Liver (tissue), 10 donors: ENCODE measurements at places on chromosomes 5 and 9. TPM values are rescaled to one million over a fixed set of nuclear protein-coding genes. Genes with fewer than 3 reads are reported as not detected.

- no peak overlapping the region for H3K4me3 ChIP-seq
- H3K27ac ChIP-seq = no peak overlapping the region
- H3K27me3 ChIP-seq = no peaks in the 10 kb centered on the region
- DNase-seq = no peak
- H3K36me3 ChIP-seq = no peaks in the 10 kb centered on the region
- H3K4me1 ChIP-seq = no peaks in the 10 kb centered on the region
These were observed 40.3 kb downstream of the SLC24A2 start for GRCh38 chr9:19748278-19749126.

- H3K4me3 ChIP-seq = no peak overlapping the region
- peak; percentile 9 for DNase-seq
- H3K27ac ChIP-seq = no peak overlapping the region
- H3K36me3 ChIP-seq = no peaks in the 10 kb centered on the region
These were observed 26.7 kb downstream of the FOXI1 start for GRCh38 chr5:170132269-170132975.

DNA sequence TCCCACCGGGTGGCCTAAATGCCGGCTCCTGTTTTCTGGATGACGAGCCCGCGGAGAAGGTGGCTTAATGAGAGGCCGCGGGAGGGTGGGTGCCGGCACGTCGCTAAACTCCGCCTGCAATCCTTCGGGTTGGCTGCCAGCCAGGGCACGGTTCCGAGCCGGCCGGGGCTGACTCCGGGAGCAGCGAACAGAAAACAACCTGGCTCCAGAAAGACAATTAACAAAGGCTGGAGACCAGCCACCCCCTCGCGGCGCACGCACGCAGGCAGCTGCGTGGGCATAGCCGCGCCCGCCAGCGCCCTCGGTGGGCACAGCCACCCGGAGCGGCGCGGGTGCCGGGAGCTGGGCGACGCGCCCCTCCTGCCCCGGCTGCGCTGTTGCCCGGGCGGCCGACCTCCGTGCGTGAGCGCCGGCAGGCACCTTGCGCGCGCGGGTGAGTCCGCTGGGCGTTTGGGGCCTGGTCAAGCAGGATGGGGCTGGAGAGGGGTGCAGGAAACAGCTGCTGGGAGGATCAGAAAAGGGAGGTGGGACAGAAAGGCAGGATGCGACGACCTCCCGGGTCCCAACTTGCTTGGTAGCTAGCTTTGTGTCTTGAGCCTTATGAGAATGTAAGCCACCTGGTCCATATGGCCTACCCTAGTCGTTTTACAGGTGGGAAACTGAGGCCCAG lies at the start of gene ARHGEF37:
Gene ARHGEF37 (plus strand): TSS at position 307 of the 670 bp plus-strand sequence. CDS start 16,272 bp downstream, outside the sequence.
- peak within 1 kb of the TSS; percentile 71 for H3K27ac ChIP-seq
- H3K4me3 ChIP-seq = peak within 1 kb of the TSS; percentile 54
- H3K27me3 ChIP-seq = no peaks in the 10 kb centered on the region
- H3K36me3 ChIP-seq = no peaks in the 10 kb centered on the region
- peaks cover 11% of the 10 kb centered on the region for H3K4me1 ChIP-seq

DNA sequence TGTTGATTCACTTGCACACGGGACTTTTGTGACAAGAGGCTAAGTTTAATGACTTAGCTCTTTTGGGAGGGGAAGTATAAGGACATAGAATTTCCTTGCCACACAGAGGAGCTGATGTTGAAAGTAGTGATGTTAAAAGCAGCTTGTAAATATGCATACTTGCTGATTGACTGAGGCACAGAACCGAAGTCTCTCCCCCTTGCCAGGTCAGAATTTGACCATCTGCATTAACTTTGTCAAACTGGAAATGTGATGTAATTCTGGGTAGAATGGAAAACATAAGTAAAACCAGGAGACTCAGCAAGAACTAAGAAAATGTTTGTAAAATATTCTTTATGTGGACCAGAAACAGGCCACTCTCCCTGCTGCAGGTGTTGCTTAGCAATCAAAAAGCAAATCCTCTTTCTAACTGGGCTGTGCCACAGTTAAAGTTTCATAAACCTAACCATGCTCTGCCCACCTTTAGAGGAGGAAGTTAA lies 284.2 kb downstream of the NR3C1 start:
- H3K4me1 ChIP-seq = peaks cover 5% of the 10 kb centered on the region
- no peak for DNase-seq
- no peaks in the 10 kb centered on the region for H3K27me3 ChIP-seq
- H3K36me3 ChIP-seq = no peaks in the 10 kb centered on the region
- no peak overlapping the region for H3K4me3 ChIP-seq

- H3K4me3 ChIP-seq = no peak overlapping the region
- DNase-seq = no peak
- H3K27ac ChIP-seq = no peak overlapping the region
These were observed 2.9 kb upstream of the LCP2 start for GRCh38 chr5:170300361-170301013.

GRCh38 chr9:33147416-33148169 lies 19.5 kb downstream of the B4GALT1 start:
- H3K36me3 ChIP-seq = peaks cover 2% of the 10 kb centered on the region
- peaks cover 42% of the 10 kb centered on the region for H3K4me1 ChIP-seq
- no peak for DNase-seq
- no peaks in the 10 kb centered on the region for H3K27me3 ChIP-seq
- no peak overlapping the region for H3K27ac ChIP-seq
- H3K4me3 ChIP-seq = no peak overlapping the region

GRCh38 chr5:128682669-128683068 lies 144.6 kb upstream of the FBN2 start:
- H3K4me1 ChIP-seq = no peaks in the 10 kb centered on the region
- H3K4me3 ChIP-seq = no peak overlapping the region
- H3K27me3 ChIP-seq = no peaks in the 10 kb centered on the region
- no peaks in the 10 kb centered on the region for H3K36me3 ChIP-seq
- H3K27ac ChIP-seq = no peak overlapping the region

GRCh38 chr5:159928122-159928909 lies 12.0 kb downstream of the ADRA1B start:
- H3K36me3 ChIP-seq = no peaks in the 10 kb centered on the region
- DNase-seq = no peak
- peaks cover 5% of the 10 kb centered on the region for H3K4me1 ChIP-seq
- H3K27ac ChIP-seq = peak overlapping the region; percentile 7
- H3K27me3 ChIP-seq = no peaks in the 10 kb centered on the region

GRCh38 chr5:137629646-137630045 lies 106.2 kb downstream of the KLHL3 start:
- no peak overlapping the region for H3K4me3 ChIP-seq
- H3K27me3 ChIP-seq = no peaks in the 10 kb centered on the region
- peaks cover 5% of the 10 kb centered on the region for H3K4me1 ChIP-seq
- no peak for DNase-seq
- no peak overlapping the region for H3K27ac ChIP-seq

DNA sequence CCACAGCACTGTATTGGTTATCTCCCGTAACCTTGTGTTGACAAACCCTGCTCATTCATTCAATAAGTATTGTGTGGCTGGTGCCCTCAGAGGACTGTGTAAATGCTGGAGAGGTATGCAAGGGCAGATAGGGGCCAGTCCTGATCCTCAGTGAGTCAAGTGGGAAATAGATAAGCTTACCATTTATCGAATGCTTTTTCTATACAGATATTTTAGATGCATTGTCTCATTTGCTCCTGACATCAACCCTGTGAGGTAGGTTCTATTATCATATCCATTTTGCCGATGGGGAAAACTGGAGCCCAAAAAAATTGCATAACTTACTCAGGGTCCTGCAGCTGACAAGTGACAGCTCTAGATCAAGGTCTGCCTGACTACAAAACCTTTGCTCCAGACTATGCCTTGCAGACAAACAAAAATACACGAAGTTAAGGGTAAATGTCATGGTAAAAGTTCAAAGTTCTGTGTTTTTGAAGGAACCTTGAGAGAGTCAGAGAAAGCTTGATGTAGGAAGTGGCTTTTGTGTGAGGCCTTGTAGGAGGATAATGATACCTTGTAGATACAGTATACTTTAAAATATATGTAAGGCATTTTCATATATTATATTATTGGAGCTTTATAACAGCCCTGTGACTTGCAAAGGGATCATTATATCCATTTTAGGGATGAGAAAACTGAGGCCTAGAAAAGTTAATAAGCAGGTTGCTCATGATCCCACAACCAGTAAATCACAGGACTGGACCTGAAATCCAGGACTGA lies 22.7 kb downstream of the CYFIP2 start:
- H3K4me1 ChIP-seq = peaks cover 50% of the 10 kb centered on the region
- H3K36me3 ChIP-seq = no peaks in the 10 kb centered on the region
- H3K4me3 ChIP-seq = no peak overlapping the region
- H3K27me3 ChIP-seq = no peaks in the 10 kb centered on the region
- DNase-seq = no peak
- peak overlapping the region; percentile 39 for H3K27ac ChIP-seq

DNA sequence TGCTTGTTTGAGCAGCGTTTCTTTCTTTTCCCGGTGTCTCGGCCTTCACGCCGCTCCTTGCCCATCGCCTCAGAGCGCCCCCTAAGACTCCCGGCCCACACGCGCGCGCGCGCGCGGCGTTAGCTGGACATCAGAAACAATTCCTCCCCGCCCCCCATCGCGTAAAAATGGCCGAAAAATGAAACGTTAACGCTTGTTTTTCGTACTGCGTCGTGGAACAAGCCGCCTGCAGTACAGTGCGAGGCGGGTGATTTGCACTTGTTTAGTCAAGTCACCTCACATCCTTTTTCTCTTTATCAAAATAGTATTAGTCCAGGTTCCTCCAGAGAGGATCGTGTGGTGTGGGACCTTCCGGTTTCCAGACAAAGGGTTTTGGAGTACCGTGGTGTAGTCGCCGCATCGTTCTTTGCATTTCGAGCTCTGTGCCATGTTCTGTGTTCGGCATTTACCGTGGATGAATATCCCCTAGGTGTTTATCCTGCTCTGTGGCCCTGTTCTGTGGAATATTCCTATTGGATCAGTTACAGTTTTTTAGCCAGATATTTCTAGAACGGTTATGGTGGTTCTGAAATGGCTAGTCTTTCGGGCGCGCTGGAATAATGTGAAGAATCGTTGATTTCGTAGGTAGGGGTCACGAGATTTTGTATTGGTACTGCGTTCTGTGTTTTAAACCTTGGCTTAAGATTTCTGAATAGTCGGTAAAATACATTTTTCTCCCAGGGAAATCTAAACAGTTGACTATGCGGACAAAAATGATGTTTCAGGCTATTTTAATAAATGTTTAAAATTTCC lies 1.0 kb downstream of the MATR3 start:
- H3K36me3 ChIP-seq = no peaks in the 10 kb centered on the region
- H3K4me1 ChIP-seq = peaks cover 7% of the 10 kb centered on the region
- no peaks in the 10 kb centered on the region for H3K27me3 ChIP-seq
- peak; percentile 80 for DNase-seq
- H3K4me3 ChIP-seq = peak overlapping the region; percentile 88

DNA sequence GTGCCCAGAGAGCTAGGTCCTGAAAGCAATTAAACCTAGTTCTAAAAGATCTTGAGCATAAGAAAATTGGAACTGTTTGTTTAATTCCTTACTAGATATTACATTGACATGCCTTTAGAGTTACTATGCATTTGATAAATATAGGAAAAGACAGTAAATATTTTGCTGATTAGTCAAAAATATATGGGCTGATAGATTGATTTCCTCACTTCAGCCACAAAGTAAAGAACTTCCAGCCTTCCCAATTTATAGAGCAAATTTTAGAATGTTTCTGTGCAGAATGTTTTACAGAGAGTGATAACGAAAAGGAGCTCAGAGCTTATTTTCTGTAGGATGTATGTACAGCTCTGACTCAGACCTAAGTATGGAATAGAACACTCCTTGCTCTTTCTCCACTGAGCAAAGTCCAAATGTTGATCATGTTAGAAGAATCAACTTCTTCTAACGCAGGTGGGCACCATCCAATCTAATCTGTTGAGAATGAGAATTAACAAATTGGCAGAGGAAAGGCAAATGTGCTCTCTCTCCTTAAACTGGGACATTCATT lies 72.9 kb upstream of the PAM start:
- no peak for DNase-seq
- no peak overlapping the region for H3K27ac ChIP-seq
- no peaks in the 10 kb centered on the region for H3K27me3 ChIP-seq
- peaks cover 6% of the 10 kb centered on the region for H3K4me1 ChIP-seq

GABBR2 gene
- 0.23 TPM for total RNA-seq

DDX4 gene
- not detected for total RNA-seq

PHF24 gene
- total RNA-seq = 0.17 TPM

CDKN2B gene
- total RNA-seq = 1.3 TPM
